Hepatocyte (in vitro differentiated cells): ENCODE measurements at places on chromosomes 5 and 9.

DNA sequence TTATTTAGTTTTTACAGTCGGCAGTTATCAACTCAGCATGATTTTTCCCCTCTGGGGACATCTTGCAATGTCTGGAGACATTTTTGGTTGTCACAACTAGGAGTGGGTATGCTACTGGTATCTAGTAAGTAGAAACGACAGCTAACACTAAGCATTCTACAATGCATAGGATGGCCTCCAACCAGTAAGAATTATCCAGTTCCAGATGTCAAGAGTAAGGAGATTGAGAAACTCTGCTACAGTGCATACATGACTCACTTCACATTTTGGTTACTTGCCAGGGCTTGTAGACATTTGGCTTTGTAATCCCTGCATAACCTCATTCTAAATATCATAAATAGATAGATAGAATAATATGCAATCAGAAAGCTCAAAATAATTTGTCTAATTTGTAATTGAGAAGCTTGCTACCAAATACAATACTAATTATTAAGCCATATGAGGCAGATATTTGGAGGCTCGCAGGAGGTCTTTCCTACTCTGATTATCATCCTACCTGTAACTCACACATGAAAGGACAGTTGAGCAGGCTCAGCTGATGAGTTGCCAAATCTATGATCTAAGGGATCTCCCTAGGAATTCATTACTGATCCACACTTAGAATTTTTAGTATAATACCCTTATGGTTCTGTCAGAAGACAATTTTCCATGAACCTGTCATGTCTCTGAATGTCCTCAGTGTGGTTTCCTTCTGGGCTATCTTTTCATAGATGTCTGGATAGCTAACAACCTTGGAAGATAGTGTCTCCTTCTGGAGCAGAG lies 346.9 kb upstream of the TLE4 start:
- peak; percentile 34 for DNase-seq

DNA sequence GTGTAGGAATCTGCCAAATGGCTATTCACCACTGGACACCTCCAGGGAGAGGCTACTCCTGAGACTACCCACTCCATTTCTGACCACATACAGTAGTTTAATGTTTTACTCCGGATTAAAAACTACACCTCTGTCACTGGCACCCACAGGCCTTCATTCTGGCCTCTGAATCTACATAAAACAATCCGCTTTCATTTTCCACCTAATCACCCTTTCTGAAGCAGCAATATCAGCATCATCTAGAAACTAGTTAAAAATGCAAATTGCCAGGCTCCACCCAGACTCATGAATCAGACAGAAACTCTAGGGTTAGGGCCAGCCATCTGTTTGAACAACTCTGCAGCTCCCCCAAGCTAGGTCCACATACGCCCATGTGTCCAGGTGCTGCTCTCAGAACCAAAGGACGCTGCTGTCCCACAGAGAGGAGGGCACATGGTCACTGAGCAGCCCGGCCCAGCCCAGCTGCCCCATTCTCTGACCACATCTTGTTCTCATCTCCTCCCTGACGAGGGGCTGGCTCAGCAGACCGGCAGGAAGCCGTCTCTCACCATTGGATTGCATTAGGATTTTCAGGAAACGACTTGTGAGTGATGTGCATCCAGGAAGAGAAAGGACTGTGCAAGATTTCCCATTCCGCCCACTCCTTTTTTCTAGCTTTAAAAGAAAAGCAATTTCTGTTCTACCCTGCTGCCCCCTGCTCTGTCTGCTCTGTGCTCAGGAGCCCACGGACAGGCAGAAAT lies 34.7 kb downstream of the ADAM19 start:
- DNase-seq: no peak

- no peak for DNase-seq
These were observed 488.1 kb downstream of the EBF1 start for GRCh38 chr5:158611581-158611980.

DNA sequence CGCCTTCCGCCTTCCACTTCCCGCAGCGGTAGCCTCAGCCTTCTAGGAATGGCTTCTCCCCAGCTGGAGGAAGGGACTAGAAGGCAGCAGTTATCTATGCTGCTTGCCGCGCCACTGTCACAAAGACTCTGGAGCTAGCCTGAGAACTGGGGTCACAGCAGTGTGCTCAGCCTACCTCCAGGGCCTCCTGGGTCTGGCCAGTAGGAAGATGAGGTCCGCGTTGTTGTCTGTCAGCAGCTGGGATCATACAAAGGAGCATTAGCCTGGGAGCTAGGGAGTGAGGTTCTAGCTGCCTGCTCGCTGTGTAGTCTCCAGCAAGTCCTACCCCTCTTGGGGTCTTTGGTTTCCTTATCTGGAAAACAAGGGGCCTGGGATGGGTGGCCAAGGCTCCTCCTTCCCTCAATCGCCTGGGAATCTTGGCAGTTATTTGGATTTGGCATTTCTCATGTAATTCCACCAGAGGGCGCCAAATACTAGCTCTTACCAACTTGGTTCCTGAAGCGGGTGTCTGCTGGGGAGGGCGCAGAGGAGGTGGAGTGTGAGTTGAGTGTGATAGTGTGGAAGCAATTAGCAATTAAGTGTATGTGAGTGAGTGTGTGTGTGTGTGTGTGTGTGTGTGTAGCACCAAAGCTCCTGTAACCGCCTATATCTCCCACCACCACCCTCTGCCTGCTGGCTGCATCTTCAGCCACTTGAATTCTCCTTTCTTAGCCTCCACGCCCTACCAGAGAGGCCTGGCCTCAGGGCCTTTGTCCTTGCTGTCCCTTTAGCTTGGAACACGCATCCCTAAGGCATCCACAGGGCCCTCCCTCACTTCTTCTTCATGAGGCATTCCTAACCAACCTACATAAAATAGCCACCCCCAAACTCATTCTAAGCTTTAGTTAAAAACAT lies 97.1 kb downstream of the ENTREP1 start:
- DNase-seq: peak; percentile 81

- no peak for DNase-seq
These were observed 302.1 kb upstream of the IRX4 start for GRCh38 chr5:2184563-2185540.

- no peak for DNase-seq
These were observed 35.8 kb downstream of the PPARGC1B start for GRCh38 chr5:149765932-149766331.
